Activated CD4-positive, alpha-beta T cell treated with anti-CD3 and anti-CD28 coated beads, Interleukin-2, amount 50 U/mL, for 4 hours (primary cell): ENCODE measurements at places on chromosomes 3 and 15.

DNA sequence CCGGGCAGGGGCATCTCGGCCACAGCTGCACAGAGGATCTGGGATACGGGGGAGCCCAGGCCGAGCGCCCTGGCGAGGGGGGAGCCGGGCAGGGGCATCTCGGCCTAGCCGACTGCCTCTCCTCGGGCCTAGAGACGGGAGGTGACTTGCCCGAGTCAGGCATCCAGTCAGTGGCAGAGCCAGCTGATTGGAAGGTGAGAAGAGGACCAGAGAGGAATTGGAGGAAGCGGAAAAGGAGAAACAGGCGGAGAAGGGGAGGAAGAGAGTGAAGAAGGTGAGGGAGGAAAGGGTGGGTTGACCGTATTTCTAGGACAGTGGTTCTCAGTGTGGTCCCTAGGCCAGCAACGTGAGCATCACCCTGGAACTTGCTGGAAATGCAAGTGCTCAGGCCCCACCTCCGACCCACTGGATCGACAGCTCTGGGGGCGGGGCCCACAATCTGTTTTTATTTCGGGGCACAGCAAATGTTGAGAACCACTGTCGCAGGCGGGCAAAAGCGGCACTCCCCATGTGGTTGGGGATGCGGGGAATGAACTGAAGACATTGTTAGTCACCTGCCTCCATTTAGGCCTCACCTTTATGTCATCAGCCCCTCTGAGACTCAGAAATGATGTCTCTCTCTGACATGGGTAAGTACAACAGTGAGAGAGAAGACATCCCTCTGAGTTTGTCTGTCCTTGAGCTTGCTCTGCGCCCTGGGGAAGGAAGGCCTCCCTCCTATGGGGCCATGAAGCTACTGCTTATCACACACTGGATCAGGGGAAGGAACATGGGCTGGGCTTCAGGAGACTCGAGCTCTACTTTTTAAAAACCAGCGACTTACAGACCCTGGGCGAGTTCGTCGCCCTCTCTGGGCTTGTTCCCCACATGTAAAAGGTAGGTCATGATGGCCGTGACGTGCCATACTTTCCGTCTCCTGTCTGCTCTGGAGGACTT, 1.0 kb upstream of the MELTF start:
- no peak for DNase-seq

DNA sequence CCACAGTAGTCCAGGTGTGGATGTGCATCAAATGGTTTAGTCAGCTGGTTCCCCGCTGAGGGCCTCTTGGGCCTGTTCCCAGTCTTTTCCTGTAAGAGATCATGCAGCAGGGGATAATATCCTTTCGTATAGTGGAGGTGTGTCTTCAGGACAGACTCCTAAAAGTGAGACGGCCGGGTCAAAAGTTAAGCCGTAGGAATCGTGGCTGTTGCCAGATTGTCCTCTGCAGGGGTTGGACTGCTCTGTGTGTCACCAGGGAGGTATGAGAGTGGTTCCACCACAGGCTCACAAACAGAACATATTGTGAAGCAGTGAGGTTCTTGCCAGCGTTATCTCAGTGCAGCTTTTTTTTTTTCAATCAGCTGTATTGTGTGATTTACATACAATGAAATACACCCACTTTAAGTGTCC, 95.0 kb downstream of the VGLL4 start:
- no peak for DNase-seq

GRCh38 chr15:81023483-81024264, 23.0 kb downstream of the TLNRD1 start:
- DNase-seq = no peak

DNA sequence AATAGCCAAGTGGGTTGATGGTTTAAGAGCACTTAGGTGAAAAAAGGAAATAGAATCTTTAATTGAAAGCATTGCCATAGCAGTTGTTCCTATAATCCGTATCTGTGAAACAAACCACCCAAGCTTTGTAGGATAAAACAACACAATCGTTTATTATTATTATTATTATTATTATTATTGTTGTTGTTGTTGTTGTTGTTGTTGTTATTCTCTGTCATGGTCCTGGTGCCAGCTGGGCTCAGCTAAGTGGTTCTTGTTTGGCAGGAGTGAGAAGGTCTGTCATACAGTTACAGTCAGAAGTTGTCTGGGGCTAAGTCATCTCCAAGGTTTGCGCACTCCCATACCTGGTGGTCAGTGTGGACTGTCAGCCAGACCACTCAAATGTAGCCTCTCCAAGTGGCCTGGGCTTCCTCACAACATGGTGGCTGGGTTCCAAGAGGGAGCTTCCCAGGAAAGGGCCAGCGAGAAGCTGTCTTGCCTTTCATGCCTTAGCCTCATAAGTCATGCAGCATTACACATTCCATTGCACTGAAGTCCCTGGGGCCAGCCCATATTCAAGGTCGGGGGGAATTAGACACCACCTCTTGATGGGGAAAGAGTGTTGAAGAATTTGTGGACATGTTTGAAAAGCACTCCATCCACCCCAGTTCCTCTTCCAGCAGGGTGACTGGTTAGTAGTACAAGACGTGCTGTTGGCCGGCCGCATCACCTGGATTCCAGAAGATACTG, 54.3 kb upstream of the FGD5 start:
- no peak for DNase-seq

DNA sequence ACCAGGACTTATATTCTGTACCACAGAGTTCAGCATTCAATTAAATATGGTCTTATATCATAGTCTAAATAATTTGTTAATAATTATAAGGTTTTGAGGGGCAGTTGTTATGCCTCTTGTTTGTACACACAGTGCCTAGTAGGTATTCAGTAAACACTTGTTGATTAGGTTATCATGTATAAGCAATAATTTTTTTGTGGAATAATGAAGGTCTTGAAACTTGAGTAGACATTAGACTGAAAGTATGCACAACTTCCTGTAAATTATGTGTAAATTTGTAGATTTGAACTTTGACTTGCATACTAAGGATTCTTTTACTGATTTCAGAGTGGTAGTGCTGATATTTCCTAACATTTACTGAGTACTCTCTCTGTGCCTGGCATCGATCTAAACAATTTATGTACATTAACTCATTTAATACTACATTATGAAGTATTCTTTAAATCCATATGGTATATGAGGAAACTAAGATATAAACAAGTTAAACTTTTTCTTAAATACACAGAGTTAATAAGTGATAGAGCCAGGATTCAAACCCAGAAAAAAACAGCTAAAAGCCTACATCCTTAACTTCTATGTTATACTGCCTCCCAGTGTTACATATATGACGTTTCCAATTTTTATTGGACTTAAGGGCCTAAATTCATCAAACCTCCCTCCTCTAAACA, 65.1 kb downstream of the GLCE start:
- DNase-seq = no peak

DNA sequence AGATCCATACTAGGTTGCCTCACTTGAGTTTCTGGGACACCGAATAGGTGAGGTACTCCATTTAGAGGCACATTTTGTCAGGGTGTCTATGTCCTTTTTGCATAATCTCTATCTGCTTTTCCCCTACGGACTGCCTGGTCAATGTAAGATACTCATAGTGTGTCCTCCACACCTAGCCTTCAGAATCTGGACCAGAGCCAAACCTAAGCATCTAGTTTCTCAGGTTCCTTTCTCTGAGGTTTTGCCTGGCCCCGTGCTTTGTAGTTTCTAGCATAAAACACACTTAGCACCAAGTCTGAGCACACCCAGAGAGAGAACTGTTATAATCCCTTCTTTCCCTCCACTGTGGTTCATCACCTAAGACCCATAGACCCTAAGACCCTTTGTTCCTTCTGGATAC, 105.9 kb upstream of the MLF1 start:
- no peak for DNase-seq

DNA sequence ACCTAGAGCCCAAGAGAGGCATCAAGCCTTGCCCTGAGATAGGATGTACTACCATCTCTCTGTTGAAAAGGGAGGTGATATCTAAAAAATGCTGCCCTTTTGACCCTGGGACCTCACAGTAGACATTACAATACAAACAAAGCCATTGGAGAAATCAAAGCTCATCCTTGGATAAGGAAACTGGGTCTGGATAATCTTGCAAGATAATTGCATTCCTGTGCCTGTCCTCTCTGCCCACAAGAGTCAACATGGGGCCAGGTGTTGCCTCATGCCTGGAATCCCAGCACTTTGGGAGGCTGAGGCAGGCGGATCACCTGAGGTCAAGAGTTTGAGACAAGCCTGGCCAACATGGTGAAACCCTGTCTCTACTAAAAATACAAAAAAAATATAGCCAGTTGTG, 57.3 kb upstream of the DLG1 start:
- DNase-seq = no peak

- no peak for DNase-seq
These were observed 6.7 kb downstream of the STRIT1 start for GRCh38 chr3:155286736-155287135.

GRCh38 chr15:67768313-67768977, 56.9 kb upstream of the SKOR1 start:
- no peak for DNase-seq

- DNase-seq = no peak
These were observed 371 bp upstream of the CLSTN2 start for GRCh38 chr3:139934613-139935015.

- no peak for DNase-seq
These were observed 596 bp downstream of the COL7A1 start for GRCh38 chr3:48594417-48595049.

DNA sequence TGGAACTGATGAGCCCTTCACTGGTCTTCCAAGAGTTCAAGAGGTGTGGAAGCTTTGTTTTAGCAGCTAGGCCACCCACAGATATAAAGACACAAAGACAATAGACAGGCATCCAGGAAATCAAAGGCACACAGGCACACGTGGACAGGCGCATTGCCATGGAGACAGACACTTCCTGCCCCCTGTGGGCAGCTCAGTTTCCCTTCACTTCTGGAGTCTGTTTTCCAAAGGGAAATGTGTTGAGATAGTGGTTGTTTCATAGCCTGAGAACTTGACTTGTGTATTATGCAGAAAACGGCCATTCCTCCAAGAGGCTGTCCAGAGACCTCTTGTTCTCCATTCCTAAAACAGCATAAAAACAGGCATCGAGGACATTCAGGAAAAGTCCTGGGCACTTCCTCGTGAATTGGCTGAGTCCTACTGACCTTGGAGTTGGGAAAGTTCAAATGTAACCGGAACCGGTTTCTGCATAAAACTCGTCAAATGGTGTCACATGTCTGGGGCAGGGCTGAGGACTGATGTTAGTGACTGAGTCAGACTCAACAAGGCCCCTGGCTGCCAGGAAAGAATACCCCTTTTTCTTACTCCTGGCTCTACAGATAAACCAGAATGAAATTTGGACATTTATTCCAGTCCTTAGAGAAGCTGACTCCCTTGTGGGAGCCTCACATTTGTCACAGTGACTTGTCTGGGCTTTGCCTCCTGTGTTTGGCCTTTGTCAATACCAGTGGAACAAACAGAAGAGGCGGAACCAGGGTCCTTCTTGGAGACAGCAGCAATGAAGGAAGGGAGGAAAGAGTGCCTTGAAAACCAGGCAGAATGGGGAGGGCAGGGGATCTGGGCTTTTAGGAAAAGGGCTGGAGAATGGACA, 1.3 kb downstream of the ALPK3 start:
- no peak for DNase-seq

- DNase-seq = no peak
These were observed 301.6 kb downstream of the EFHB start for GRCh38 chr3:19632099-19633074.
